Activated CD4-positive, alpha-beta T cell treated with anti-CD3 and anti-CD28 coated beads, Interleukin-2, amount 50 U/mL, for 1 hour (primary cell): ENCODE measurements at places on chromosomes 1 and 21.

DNA sequence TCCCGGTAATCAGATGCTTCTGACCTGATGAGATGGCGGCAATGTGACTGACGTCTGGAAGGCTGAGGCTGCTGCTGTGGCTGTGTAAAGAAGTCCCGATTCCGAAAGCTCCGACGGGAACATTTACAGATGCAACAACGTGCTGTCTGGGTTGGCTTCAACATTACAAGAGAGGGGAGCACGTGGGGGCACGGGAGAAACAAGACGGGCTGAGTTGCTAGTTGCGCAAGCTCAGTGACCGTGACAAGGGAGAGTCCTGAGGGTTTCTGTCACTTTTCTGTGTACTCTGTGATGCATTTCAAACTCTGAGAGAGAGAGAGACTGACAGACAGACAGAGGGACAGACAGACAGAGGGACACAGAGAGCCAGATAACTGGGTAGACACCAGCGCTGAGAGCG lies 25.6 kb upstream of the LRRC47 start:
- no peak for DNase-seq

GRCh38 chr1:202230939-202231645 lies 37.5 kb downstream of the LGR6 start:
- DNase-seq, result no peak

GRCh38 chr21:15138490-15138889 lies 73.7 kb upstream of the NRIP1 start:
- DNase-seq, result no peak

GRCh38 chr1:79551321-79551720 lies 544.8 kb upstream of the ADGRL4 start:
- no peak for DNase-seq

DNA sequence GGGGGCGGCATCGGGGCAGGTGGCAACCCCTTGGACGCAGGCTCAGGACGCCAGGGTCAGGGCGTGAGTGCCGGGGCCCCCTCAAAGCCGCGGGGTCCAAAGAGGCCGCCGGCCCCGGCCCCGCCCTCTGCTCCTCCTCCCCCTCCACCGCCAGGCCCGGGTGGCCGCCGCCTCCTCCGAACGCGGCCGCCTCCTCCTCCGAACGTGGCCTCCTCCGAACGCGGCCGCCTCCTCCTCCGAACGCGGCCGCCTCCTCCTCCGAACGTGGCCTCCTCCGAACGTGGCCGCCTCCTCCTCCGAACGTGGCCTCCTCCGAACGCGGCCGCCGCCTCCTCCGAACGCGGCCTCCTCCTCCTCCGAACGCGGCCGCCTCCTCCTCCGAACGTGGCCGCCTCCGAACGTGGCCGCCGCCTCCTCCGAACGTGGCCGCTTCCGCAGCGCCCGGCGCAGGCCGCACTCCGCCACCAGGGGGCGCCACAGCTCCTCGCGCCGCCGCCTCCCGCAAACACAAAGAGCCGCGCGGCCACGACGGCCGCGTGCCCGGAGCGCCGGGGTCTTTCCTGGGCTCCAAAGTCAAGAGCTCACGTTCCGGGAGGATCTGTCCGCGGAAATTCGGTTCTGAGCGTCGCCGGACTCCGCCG lies 19.3 kb upstream of the SAMD11 start:
- peak; percentile 83 for DNase-seq
